Activated gamma-delta T cell treated with anti-CD3 and anti-CD28 coated beads, Interleukin-2, amount 50 U/mL, for 16 hours (primary cell): ENCODE measurements at places on chromosomes 5 and 9.
A peak's percentile ranks its signal among the peaks of the same experiment; 100 is the strongest.

- DNase-seq: peak; percentile 29
These were observed 272.5 kb downstream of the EPB41L4A start for GRCh38 chr5:112146323-112147226.

GRCh38 chr9:91954841-91955471 lies 4.9 kb upstream of the ROR2 start:
- DNase-seq: no peak

DNA sequence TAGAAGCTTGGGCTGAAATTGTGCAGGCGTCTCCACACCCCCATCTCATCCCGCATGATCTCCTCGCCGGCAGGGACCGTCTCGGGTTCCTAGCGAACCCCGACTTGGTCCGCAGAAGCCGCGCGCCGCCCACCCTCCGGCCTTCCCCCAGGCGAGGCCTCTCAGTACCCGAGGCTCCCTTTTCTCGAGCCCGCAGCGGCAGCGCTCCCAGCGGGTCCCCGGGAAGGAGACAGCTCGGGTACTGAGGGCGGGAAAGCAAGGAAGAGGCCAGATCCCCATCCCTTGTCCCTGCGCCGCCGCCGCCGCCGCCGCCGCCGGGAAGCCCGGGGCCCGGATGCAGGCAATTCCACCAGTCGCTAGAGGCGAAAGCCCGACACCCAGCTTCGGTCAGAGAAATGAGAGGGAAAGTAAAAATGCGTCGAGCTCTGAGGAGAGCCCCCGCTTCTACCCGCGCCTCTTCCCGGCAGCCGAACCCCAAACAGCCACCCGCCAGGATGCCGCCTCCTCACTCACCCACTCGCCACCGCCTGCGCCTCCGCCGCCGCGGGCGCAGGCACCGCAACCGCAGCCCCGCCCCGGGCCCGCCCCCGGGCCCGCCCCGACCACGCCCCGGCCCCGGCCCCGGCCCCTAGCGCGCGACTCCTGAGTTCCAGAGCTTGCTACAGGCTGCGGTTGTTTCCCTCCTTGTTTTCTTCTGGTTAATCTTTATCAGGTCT lies at the start of gene C9orf72:
C9orf72 (minus strand) TSS at position 564 of the 716 bp plus-strand sequence. CDS start 6,361 bp downstream, outside the sequence.
- DNase-seq: peak; percentile 75

- DNase-seq: no peak
These were observed 114.9 kb upstream of the PRLR start for GRCh38 chr5:35345222-35345621.

DNA sequence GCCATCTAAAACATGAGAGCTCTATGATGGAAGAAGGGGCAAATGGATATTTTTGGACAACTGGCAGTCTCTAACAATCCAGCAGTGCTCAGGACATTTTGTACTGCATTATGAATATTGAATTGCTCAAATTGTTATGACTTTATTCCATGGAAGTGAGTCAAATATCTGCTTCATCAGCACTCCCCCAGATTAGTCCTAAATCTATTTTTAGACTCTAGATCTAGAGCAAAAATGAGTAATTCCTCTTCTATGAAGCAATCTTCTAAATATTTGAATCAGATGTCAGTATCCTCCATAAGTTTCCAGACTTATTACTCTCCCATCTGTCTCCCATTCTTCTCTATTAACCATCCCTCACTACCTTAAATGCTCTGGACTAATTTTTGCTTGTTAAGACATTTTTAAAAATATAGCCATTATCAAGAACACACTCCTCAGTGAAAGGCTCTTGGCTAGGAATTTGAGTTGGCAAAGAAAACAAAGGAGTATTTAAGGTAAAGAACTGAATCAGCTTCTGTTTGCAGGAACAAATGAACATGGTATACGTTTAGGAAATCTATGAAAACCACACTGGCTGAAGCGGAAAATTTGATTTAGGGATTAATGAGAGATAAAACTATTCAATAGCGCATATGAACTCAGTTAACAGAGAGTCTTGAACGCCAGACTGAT lies 300.9 kb downstream of the MCTP1 start:
- no peak for DNase-seq

- DNase-seq: peak; percentile 63
These were observed 438 bp downstream of the SOX30 start for GRCh38 chr5:157651623-157652376.

DNA sequence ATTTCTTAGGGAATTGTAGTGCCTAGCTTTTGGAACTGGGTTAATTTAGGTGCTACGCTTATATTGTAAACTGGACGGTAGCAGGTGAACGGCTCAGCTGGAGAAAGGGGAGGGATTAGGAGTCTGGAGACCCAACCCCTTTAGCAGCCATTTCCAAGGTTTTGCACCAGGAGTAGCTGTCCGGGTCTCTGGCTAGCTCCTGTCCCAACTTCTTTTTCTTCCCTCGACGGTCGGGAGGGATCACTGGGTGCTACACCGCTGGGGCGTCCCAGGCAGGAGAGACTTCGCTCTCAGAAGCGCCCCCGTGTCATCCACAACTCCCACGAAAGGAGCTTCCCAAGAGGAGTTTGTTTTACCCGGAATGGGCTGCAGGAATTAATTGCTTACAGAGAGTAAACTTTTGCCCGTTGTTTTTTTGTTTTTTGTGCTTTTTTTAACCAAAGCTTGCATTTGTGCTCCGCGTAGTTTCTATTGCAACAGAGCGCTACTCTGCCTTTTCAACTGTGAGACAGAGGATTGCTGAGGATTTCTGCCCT lies 1640.9 kb upstream of the C9orf72 start:
- DNase-seq: no peak
